Endothelial cell of coronary artery (primary cell): ENCODE measurements at places on chromosomes 1 and 21. TPM values are rescaled to one million over a fixed set of nuclear protein-coding genes. Genes with fewer than 3 reads are reported as not detected.

Gene FYB2
- total RNA-seq: not detected in 2 replicates

Gene OLIG1
- total RNA-seq: not detected in 2 replicates

Gene TSPAN1
- total RNA-seq: 0.45 and 0.56 TPM in 2 replicates

Gene KCNE2
- not detected in 2 replicates for total RNA-seq

Gene LGR6
- under 0.01 TPM in 1 of 2 replicates, not detected in the other for total RNA-seq
